ENCODE measurements at places on chromosomes 12 and 14.

DNA sequence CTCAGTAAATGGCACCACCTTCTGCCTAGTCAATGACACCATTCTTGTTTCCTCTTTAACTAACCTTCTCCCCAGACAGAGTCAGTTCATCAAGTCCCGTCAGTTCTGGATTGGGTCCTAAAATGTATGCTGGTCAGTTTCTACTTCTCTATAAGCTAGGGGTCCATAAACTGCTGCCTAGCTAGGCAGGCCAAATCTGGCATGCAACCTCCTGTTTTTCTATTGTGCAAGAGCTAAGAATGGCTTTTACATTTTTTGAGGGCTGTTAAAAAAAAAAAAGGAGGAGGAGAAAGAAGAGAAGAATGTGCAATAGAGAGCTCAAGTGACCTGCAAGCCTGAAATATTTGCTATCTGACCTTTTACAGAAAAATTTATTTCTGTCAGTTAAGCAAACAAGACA, 6.4 kb upstream of the TMED10 start:
- no peak for DNase-seq

DNA sequence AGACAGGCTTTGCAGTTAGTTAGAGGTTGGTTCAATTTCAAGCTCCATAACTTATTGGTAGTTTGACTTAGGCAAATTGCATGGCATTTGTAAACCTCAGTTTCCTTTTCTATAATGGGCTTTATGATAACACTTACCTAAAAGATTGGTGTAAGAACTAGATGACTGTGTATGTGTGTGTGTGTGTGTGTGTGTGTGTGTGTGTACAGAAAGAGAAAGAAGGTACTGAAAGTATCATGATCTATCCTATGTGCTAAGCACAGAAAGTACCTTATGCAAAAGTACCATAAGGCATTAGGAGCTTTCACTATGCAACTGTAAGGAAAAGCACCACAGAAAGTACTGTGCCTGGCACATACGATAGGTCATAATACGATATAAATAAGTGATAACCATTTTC, 304.3 kb upstream of the KITLG start:
- DNase-seq = no peak

- no peak for DNase-seq
Observed at GRCh38 chr14:75313294-75313693, 34.7 kb downstream of the FOS start.

DNA sequence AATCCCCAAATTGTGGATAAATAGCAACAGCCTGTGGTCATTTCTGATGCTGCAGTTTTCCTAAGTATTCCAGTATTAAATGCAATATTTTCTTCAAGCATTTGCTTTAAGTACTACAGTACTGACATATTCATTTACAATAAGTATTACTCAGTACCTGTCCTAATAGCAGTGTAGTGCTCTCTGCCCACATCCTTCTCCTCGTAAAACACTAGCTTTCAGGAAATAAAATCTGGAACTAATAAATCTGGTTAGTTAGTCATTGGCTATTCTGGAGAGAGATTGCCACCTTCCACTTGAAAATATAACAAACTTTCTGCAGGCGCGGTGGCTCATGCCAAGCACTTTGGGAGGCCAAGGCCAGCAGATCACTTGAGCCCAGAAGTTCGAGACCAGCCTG, 441.5 kb downstream of the PRKD1 start:
- DNase-seq = no peak

DNA sequence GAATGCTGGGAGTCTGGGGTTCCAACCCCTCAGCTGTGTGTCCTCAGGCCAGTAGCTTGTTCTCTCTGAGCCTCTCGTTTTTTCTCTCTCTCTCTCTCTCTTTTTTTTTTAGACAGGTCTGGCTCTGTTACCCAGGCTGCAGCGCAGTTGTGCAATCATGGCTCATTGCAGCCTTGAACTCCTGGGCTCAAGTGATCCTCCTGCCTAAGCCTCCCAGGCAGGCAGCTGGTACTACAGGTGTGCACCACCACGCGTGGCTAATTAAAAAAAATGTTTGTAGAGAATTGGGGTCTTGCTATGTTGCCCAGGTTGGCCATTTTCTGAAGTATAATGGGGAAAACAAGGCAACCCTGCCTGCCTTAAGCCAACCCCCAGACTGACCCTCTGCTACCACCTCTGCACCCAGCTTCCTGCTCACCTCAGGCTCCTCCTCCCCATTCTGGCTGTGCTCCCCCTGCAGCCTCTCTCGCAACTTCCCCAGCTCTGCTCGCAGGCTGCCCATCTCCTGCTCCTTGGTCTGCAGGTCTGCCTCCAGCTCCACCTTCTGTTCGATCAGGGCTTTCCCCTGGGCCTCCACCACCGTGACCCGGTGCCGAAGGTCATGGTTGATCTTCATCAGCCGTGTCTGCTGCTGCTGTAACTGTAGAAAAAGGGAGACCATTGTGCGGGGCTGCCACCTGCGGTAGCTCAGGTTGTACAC, 35.2 kb downstream of the RILPL1 start:
- DNase-seq = no peak

GRCh38 chr12:2283916-2284315, 231.1 kb downstream of the CACNA1C start:
- DNase-seq = no peak

- DNase-seq = no peak
Observed at GRCh38 chr14:67547224-67547780, 14.2 kb downstream of the PLEKHH1 start.

DNA sequence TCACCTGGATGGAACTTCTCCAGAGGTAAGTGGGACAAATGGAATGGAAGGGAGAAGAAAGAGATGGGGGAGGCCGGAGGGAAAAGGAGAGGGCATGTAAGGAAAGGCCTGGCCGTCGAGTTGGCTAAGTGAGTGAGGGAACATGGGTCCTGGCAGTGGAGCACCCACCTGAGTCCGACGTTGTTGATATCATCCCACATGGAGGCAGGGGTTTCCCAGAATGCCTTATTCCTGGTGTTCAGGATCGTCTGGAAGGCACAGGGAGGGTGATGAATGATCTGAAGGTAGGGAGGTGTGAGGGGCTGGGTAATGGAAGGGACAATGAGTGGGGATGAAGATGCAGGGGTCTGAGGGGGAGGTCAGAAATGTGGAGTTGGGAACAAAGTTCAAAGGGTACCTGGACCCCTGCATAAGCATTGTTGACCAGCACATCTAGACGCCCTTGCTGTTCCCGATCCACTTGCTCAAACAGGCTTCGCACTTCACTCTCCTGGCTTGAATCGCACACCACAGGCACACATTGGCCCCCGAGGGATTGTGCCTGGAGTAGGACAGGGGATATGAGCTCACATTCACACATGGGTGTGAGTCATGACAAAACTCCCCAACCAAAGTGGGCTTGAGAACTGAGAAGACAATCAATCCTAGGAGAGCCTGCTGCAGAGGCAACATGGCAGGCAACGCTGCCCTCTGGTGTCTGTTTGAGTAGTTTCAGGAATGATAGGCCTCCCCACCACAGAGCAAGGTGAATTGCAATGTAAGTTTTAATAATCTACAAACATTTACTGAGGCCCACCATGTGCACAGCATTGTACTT, 3.0 kb downstream of the DHRS1 start:
- DNase-seq = peak; percentile 22

DNA sequence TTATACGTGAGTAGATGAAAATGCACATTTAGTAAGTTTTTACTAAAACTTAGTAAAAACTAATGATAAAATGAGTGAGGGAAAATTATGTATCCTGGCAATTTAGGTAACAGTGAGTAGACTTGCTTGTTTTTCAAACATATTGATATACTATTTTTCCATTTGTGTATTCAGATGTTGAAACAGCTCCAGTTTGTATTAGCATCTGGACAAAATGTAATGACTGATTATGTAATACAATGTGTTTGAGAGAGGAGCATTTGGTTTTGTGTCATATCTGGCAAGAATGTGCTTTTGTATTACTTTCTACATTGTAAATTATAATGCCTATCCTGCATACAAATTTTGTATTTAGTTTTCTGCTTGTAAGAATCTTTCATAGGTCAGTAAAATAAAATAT, 5.6 kb downstream of the CNOT2 start:
- DNase-seq = no peak

DNA sequence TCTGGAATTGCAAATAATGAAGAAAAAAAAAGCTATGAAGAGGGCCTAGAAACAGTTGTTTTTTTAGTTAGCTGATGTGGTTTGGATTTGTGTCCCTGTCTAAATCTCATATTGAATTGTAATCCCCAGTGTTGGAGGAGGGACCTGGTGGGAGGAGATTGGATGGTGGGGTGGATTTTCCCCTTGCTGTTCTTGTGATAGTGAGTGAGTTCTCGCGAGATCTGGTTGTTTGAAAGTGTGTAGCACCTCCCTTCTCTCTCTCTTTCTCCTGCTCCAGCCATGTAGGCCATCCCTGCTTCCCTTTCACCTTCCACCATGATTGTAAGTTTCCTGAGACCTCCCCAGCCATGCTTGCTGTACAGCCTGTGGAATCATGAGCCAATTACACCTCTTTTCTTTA, 126.1 kb downstream of the ASCL4 start:
- no peak for DNase-seq

DNA sequence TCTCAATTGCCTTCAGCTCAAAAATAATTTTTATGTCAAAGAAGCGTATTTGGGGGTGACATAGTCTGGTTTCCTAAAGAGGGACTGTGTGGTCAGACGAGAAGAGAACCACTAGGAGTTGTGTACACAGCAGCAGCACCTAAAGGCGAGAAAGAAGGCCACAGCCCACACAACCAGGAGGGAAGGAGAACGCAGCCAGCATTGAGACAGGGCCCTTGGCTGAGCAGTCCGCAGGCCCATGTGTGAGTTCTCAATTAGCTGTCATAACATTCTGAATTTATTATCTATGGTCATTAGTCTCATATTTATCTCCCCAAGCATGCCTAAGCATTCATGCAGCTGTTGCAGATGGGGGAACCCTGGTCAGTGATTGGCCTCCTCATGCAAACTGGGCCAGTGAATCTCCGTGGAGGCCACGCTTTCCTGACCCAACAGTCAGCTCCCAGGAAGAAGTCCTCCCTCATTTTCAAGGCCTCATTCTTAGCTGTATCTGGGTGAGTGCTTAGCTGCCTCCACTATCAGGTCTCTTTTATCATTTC, 81.2 kb upstream of the ATF7IP start:
- no peak for DNase-seq

Data from hippocampal formation (tissue), 2 donors.